ENCODE measurements at places on chromosomes 11 and 22. TPM values are rescaled to one million over a fixed set of nuclear protein-coding genes. Genes with fewer than 3 reads are reported as not detected.

GRCh38 chr22:30348809-30349208 is 7.9 kb downstream of the SF3A1 start:
- DNase-seq: no peak

- DNase-seq: no peak
Observed at GRCh38 chr11:47716692-47717091, 1.5 kb upstream of the AGBL2 start.

Gene APOL5
- 0.17 TPM for polyA plus RNA-seq

GRCh38 chr11:77276271-77276670 is 25.2 kb downstream of the GDPD4 start:
- DNase-seq: no peak

- DNase-seq: no peak
Observed at GRCh38 chr11:46222490-46223251, 54.8 kb upstream of the CREB3L1 start.

- DNase-seq: no peak
Observed at GRCh38 chr22:49305966-49306631, 521.6 kb downstream of the BRD1 start.

All from right renal cortex interstitium (tissue), 3 donors.